ENCODE measurements at places on chromosomes 11 and 22.

GRCh38 chr11:107695446-107695845 lies 16.4 kb downstream of the SLN start:
- DNase-seq: no peak

DNA sequence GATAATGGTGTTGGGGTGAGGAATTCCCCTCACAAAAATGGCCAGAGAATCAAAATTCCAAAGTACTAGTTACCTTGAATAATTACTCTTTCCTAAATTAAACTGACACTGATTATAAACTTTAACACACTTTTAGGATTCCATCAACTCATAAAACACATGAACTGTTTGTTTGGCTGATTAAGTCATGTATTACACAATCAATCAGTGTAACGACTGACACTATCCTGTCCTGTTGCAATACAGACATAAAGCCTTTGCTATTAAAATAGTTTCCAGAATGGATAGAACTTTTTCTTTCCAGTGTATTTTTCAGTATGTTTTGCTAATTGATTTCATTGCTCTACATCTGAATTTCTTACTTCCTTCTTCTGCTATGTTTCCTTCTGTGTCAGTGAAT lies 1709.4 kb upstream of the RAG2 start:
- DNase-seq: no peak

DNA sequence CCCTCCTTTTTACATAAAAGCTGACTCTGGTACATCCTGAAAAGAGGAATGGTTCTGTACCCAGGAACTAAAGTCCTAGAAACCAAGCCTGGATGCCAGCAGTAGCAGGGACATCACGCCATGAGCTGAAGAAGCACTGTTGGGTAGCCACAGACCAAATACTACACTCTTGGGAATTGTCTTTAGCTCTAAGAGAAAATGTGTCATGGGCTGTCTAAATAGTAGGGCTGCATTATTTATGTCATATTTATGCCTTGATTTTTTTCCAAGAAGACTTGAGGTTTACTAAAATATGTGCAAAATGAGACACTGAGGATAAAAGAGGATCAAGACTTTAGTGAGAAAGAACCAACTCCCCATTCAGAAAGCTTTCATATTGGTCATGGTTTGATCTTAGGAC lies 213.6 kb downstream of the RAB38 start:
- no peak for DNase-seq

GRCh38 chr11:11975201-11976092 lies 33.0 kb downstream of the DKK3 start:
- DNase-seq: no peak

DNA sequence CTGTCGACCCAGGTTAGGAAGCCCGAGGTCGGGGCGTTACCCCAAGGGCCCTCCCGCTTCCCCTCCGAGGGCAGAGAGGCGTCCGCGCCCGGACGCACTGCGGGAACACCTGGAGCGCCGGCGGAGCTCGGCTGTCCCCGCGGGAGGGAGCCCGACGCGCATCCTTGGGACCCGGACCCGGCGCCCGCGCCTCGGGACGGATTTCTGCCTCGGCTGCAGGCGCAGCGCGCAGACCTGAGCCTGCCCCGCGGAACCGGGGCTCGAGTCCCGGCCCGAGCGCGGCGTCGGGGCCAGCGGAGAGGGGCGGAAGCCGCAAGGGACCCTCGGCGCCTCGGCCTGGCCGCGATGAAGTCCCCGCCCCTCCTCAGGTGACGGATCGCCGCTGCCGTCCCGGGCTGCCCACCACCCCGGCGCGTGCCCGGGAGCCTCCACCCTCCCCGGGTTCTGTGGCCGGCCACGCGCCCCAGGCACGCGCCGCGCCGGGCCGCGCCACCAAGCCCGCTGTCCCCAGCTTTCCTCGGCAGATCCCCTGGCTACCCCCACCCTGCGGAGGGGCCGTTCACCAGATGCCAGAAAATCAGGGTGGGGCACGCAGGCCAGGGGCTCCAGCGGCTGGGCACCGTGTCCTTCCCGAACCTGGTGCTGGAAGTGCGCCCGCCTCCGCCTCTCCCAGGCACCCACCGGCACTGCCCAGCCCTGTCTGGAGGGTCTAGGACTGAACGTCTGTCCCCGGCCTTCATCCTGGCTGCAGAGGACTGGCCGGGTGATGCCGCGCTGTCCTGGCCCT lies 410 bp downstream of the GLB1L3 start:
- DNase-seq: no peak

GRCh38 chr11:72833811-72834493 lies 19.7 kb downstream of the ATG16L2 start:
- DNase-seq: no peak

- peak; percentile 31 for DNase-seq
These were observed 18.4 kb upstream of the CABP7 start for GRCh38 chr22:29701155-29701999.

DNA sequence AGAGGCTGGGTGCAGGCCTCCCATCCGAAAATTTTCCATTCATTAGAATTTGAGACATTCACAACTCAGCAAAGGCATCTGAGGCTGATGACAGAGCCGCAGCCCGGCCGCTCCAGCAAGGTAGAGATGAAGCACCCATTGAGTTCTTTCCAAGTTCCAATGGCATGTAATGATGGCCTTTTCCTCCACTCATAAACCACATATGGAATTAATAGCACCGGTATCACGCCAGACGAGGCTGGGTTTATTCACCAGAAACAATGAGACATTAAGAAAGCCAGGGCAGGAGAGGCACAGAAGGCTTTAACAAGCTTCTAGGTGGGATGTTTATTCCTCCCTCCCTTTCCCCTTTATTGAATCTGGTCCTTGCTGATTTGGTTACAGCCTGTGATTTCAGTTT lies 534.4 kb downstream of the MN1 start:
- no peak for DNase-seq
